Right atrium auricular region (tissue), 2 donors: ENCODE measurements at places on chromosomes 7 and 10.

GRCh38 chr7:98674461-98674860 is 57.4 kb downstream of the NPTX2 start:
- no peak for DNase-seq

GRCh38 chr7:134515569-134516468 is 11.5 kb upstream of the AKR1B10 start:
- no peak for DNase-seq

- no peak for DNase-seq
Observed at GRCh38 chr10:44982496-44982895, 3.9 kb upstream of the DEPP1 start.

DNA sequence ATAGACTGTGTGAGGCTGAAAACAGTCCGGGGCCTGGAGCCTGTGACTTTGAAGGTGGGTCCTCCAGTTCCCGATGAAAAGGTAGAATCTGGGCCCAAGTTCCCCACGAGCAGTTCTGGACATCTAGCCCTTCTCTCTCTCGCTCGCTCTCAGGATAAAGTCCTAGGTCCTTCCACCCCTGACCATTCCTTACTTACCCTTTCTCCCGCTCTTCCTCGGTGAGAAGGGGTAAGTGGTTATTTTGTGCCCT is 713 bp downstream of the IMMP2L start:
- DNase-seq: no peak

DNA sequence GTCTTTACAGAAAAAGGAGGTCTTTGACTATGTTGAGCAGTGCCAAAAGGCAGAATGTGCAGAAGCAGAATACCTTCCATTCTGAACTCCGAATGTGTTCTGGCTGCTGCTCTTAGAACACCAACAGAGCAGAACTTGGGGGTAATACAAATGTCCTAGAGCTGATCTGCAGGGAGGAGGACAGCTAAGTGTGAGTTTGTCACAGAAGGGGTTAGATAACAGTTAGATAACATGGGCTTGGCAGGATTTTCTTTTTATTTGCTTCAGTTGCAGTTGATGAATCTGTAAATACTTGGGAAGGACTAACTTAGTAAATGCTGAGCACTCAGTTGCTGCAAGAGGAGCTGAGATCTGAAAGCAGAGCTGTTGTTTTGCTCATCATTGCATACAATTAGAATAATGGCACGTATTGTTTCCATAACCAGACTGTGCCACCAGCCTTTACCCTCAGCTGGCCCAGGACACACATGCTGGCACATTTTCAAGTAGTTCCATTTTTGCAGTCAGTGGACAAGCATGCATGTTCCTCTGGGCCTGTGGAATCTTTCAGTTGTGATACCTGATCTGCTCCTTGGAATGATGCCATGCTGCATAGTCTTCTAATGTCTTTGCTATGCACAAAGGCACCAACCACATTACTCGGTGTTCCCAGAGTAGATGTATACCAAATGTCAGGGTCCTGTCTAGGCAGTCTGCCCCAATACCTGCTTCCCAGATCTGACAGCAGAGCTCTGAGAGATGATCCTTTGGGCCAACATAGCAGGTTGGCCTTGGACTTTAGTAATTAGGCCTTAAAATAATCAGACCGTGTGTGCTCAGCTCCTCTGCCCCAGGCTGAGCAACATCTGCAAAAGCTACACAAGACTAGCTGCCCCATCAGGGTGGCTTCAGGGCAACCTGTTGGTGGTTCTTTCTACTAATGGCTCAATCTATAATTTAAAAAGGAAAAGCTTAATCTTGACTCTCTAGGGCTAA is 55.7 kb downstream of the GSDME start:
- no peak for DNase-seq

- no peak for DNase-seq
Observed at GRCh38 chr7:131764143-131764775, 207.8 kb upstream of the PODXL start.

DNA sequence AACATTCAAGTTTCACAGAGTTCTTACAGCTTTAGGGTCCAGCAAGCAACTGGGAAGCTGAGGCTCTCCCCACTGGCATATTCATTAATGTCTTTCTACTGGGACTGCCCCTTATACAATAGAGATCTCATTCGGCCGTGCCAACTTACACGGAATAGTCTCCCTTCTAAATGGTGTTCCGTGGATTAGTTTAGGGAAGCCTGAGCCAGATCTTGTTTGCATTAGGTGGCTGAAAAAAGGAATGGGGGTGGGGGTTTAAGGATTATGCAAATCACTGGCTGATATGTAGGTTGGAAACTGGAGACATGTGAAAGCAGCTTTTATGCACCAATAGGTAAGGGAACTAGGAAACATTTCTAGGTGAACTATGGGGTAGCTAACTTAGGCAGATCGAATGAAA is 218.3 kb downstream of the TRIL start:
- DNase-seq: no peak

DNA sequence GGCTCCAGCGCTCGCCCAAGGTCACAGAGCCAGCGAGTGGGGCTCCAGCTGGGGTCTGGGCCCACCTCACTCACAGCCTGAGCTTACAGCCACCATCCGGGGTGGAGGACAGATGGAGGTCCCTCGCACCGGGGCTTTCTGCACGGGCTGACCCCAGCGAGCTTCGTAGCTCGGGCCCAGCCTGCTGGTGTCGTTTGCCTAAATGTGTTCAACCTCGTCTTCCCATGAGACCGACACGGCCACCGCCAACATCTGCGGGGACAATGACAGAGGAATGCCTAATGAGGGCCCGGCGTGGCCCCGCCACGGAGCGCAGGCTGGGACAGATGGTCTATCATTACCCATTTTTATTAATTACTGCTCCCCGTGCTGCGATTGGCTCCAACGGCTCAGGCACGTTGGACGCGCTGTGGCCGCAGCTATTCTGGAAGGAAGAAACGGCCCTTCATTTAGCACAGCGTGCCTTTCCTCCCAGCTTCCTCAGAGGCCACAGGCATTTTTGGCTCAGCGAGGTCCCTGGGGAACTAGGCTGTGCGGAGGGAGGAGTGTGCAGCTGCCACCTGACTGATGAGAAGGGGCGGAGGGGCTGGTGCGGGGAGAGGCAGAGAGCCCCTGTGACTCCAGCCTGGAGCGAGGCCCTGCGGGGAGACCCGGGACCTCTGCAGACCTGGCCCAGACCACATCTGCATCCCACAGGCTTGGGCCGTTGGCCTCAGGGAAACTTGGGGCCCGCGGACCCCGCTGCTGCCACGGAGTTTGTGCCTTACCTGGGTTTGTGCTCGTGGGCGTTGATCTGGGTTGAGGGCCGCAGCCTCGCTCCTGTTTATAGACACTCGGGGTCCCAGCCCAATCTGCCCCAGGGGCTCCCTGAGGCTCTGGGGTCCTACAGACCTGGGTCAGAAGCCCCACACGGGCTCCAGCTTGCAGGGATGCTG is 22.9 kb upstream of the ELFN1 start:
- DNase-seq: no peak

DNA sequence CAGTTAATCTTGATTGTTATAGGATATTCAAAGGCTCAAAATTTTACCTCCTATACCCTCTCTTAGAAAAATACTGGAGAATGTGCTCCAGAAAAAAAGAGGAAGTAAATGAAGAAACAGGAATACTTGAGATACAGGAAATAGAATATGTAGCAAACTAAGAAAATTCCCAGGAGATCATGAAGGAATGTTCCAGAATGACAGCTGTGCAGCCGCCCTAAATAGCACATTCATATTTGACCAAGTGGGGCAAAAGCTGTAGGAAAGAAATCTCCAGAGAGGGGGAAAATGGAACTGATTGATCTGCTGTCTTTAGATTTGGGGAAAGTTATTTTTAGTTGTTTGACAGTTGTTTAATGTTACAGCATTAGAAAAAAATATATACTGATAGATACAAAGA is 46.2 kb upstream of the ZEB1 start:
- DNase-seq: no peak

GRCh38 chr7:48087349-48087748 is 1.7 kb upstream of the UPP1 start:
- no peak for DNase-seq

DNA sequence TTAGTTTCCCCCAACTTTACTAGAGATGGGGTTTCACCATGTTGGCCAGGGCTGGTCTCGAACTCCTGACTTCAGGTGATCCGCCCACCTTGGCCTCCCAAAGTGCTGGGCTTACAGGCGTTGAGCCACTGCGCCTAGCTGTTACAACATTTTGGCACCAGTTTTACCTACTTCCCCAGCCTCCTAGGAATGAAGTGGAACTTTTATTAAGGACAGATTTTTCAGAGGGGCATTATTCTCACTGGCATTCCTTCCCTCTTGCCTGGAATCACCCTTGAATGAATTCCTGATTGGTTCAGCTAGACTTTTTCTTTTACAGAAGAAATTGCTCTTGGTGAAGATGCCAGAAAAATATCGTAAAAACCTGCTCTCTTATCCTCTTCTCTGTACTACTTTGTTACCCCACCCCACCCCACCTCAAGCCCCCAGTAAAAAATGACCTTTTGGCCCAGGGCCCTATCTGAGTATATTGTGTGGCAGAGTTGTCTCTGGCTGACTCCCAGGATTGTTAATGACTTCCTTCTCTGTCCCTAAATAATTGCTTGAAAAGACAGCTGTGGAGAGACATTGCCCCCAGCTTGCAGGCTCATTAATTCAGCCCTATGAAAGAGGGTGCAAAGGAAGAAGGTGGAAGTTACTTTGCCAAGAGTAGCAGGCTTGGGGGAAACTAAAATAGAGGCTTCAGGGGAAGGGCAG is 189.6 kb downstream of the AUTS2 start:
- no peak for DNase-seq

GRCh38 chr10:44994752-44995530 is 5.8 kb upstream of the ZNF22 start:
- no peak for DNase-seq

GRCh38 chr7:114663502-114663901 is 248.9 kb downstream of the FOXP2 start:
- no peak for DNase-seq

- DNase-seq: no peak
Observed at GRCh38 chr10:128631801-128632241, 505.6 kb upstream of the MKI67 start.

GRCh38 chr10:74207691-74208480 is 56.9 kb downstream of the ADK start:
- no peak for DNase-seq

GRCh38 chr10:124482236-124482800 is 20.7 kb downstream of the LHPP start:
- DNase-seq: no peak

DNA sequence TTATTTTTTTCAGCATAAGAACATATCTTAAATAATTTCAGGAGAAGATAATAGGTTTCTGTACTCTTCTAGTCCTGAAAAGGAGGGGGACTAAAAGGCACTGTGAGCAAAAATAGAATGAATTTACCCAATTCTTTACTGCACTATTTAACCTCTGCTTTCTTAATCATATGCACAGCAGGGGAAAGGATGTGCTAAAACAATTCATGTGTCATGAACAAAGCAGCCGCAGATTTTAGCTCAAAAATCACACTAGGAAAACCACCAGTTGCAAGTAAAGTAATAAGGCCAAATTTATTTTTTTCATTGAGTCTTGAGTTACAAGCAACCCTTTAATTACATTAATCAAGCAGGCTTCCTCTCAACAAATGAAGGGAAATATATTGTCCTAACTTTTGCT is 80.1 kb downstream of the CABCOCO1 start:
- DNase-seq: no peak

- DNase-seq: no peak
Observed at GRCh38 chr7:48708122-48708521, 216.2 kb upstream of the CDC14C start.

DNA sequence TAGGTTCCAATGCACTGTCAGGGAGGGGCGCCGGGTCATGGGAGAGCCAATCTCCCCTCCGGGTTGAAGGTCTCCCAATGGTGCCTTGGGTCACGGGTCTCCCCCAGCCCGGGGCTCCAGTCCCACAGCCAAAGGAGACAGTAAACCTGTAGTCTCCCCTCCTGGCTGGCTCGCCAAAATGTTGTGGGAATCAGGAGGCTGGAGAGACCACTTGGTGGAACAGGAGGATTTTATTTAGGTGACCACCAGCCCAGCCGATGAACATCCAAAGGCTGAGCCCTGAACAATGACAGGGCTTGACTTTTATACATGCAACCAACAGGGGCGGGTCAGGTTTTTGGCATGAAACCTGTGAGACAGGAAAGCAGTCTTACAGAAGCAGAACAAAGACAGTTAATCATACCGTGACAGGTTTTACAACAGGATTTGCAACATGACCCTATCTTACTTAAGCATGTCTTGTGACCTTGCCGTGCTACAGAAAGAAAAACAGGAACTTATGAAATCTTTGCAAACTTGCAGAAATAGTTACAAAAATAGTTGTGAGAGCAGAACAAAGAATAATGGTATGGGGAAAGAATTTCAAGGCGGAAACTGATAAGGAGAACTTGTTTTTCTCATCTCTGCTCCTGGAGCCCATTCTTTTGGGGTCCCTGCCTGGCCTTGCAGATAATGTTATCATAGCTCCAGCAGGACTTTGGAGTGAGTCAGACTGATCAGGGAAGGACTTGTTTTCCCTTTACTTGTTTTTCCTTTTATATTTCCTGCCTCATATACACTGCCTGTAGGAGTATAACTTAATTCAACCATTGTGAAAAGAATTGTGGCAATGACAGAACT is 7.1 kb downstream of the ERV3-1 start:
- no peak for DNase-seq

GRCh38 chr10:87966459-87966858 is 103.0 kb downstream of the PTEN start:
- DNase-seq: no peak

DNA sequence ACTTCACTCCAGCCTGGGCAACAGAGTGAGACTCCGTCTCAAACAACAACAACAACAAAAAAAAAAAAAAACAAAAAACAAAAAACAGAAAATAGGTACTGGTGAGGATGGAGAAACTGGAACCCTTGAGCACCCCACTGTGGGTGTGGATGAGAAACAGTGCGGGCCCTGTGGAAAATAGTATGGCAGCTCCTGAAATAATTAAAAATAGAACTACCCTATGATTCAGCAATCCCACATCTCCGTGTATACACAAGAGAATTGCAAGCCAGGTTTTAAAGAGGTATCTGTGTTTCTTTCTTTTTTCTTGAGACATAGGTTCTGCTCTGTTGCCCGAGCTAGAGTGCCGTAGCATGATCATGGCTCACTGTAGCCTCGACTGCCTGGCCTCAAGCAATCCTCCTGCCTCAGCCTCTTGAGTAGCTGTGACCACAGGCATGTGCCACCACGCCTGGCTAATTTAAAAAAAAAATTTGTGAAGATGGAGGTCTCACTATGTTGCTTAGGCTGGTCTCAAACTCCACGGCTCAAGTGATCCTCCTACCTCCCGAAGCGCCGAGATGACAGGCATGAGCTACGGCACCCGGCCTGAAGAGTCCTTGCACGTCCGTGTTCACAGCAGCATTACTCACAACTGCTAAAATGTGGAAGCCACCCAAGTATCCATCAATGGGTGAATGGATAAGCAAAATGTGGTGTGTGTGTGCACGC is 39.5 kb downstream of the EBF3 start:
- no peak for DNase-seq

GRCh38 chr10:15370856-15371701 is at the start of gene FAM171A1:
FAM171A1 (minus strand) TSS chr10:15371289; CDS start chr10:15371052, 237 bp downstream.
- DNase-seq: no peak

GRCh38 chr10:13765641-13766341 is 179.0 kb downstream of the PRPF18 start:
- no peak for DNase-seq
